Suppressor macrophage (primary cell): ENCODE measurements at places on chromosomes 3 and 15.

DNA sequence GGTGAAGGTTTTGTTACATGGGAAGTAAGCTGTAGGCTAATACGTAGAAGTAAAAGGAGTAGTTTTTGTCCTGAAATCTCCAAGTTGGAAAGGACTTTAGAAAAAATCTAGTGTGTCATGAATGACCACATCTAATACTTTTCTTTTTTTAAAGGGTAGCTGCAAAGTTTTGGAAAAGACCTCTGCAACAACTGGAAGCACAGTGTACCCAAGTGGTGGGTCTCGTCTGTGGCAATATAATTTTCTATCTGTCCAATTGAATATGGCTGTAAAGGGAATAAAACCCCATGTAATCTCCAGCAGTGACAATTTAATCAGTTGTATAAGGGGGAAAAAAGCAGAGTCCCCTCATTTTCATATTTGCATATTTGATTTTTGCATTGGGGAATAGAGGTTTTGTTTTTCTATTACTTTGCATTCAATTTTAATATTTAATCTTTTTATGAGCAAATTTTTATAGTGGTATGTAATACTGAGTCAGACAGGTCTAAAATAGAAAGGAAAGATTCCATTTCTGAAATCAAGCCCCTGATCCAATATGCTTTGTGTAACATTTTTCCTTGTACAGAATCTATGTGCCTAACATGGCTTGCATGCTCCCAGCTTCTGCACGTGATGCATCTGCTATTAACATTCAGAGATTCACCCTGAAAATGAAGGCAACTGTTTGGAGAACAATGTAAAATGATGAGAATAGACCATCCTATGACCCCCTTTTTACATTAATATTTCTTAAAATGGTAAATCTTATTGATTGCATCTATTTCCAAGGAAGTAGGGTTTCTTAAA lies 531.4 kb downstream of the ZIC1 start:
- DNase-seq = no peak

DNA sequence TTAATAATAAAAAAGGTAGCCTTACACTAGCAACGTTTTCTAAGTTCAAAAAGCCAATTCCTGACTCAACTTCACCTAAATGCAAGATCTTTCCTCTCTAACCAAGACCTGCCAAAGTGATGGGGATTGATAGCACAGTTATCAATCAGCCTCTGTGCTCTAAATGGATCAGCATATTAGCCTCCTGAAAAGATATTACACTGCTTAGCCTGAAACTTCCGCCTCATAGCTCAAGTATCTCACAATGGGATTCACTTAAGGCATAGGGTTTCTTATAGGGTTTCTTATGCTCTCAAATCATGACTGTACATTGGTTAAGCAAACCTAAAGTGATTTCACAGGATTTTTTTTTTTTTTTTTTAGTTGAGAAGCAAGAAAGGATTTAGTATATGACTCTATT lies 436 bp upstream of the SLC9A9 start:
- DNase-seq = no peak

DNA sequence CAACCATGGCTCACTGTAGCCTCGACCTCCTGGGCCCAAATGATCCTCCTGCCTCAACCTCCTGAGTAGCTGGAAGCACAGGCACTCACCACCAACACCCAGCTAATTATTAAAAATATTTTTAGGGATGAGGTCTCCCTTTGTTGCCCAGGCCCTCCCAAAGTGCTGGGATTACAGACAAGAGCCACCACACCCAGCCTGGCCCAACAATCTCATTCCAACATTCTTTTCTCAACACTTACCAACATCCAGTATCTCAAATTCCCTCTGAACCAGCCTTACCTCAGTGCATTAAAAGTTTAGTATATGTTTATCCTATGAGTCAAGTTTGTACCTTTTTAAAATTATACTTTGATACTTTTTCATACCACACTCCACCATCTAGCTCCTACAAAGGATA lies 25.0 kb downstream of the ANXA2 start:
- no peak for DNase-seq

- peak; percentile 13 for DNase-seq
These were observed 24.2 kb downstream of the TRIM71 start for GRCh38 chr3:32841867-32842470.

DNA sequence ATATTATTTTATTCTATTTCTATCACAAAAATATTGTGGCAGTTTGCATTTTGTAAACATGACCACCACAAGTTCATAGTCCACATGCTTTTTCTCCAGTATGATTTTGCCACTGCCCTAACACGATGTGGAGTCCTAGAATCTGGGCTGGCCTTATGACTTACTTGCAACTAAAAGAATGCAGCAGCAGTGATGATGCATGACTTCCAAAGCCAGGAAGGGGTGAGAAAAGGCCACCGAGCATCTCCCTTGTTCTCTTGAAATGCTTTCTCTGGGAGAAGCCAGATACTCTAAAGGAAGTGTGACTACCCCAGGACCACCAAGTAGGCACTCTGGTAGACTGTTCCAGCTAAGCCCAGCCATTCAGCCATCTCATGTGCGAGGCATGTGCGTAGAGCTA lies 191.6 kb upstream of the MRPL3 start:
- DNase-seq = no peak

GRCh38 chr3:197680955-197681521 lies 55.7 kb downstream of the RUBCN start:
- DNase-seq = no peak

DNA sequence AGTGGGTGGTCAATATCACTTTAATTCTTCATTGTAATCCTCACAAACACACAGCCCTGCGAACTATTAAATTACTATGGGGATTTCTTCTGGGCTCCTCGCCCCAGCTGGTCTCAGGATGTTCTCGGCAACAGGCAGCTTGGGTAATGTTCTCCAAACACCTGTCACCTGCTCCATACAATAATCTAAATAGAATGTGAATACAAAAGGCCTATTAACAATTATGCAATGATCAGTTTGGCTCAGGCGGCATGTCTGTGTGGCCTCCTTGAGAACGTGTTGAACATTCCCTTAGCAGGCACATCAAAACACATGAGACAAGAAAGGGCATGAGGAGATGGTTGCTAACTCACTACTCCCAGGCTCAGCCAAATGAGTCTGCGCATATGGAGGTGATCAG lies 158.6 kb upstream of the KBTBD8 start:
- no peak for DNase-seq

DNA sequence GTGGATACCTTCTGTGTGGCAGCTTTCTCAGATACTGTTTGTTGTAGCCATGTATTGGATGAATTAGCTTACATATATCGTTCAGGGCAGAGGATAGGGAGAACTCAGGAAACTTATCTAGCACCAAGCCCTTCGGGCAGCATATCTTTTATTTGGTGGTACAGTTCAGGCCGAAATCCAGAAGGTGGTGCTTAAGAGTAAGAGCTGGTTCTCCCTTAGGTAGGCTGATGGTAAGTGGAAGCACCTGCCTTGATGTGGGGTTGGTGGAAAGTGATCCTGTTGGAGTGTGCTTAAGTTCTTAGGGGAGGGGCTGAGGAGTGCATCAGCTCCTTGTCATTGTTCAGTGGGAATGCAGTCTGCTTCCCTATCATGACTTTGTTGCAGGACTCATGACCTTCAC lies 187.5 kb downstream of the DOCK3 start:
- DNase-seq = no peak

DNA sequence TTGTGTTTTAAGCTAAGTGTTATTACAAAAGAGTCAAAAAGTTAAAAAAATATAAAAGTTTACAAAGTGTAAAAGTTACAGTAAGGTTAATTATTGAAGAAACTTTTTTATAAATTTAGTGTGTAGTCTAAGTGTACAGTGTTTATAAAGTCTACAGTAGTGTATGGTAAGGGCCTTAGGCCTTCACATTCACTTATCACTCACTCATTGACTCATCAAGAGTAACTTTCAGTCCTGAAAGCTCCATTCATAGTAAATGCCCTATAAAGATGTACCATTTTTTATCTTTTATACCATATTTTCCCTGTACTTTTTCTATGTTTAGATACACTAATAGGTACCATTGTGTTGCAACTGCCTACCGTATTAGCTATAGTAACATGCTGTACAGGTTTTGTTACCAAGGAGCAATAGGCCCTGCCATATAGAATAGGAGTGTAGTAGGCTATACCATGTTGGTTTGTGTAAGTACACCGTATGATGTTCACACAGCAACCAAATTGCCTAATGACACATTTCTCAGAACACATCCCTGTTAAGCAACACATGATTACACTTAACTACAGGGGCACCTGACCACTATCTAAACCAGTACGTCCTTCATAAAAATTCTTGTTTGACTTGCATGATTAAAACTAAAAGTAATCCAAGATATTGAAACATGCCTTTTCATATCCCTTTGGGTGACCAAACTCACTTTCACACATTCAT lies 17.2 kb downstream of the RAD18 start:
- no peak for DNase-seq

GRCh38 chr15:35448294-35448693 lies 97.7 kb downstream of the DPH6 start:
- peak; percentile 14 for DNase-seq

DNA sequence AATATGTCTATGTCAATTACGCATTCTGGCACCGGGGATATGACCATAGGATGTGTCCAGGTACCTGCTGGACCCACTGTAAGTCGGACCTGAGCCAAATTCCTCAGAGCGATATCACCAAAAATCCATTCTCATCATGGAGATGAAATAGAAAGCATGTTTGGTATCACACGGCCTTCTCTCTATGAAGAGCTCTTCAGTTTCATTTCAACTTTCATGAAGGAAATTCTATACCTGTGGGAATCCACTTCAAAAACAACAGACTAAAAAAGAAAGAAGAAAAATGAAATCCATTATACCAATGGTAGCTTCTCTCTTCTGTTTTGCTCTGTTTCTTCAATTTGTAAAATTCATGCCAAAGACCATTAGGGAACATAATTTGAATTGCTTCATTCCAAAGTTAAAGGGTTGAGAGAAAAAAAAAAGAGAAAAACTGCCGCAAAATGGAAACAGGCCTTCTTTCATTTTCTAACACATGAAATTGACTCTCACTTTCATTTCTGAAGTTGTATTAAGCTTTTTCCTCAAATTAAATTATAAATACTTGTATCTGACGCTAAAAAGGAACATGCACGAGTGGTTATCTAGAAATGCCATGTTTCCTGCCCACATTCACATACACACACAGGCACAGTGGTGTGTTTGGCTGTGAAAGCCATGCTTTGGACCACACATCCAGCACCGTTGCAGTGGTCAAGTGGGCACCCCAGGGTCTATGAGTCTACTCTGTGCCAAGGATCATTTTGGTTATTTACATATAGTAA lies 46.9 kb upstream of the DIPK2A start:
- DNase-seq = no peak

DNA sequence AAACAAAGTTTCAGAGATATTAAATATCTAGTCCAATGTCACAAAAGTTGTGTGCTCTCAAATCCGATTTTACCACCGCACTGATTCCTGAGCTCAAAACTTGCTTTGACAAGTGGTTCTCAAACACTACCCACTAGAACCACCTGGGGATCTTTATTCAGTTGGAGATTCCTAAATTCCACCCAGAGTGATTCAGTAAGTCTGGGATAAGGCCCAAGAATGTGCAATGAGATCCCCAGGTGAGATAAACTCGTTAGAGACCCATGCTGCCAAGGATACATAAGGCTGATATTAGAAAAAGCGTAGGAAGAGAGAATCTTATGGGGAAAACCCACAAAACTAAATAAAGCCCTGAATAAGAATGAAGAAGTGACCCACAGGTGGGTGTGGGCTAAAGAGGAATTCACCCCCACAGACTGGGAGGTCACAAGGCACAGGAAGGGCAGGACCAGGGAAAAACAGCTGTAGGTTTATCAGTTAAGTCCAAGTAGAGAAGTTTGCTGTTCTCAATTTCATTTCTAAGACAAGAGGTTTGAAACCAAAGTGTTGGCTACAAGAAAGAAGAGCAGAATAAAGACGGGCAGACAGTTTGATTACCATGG lies 11.5 kb upstream of the RPS17 start:
- DNase-seq = peak; percentile 72

GRCh38 chr3:124119056-124119716 lies 127.3 kb upstream of the ROPN1 start:
- DNase-seq = no peak

DNA sequence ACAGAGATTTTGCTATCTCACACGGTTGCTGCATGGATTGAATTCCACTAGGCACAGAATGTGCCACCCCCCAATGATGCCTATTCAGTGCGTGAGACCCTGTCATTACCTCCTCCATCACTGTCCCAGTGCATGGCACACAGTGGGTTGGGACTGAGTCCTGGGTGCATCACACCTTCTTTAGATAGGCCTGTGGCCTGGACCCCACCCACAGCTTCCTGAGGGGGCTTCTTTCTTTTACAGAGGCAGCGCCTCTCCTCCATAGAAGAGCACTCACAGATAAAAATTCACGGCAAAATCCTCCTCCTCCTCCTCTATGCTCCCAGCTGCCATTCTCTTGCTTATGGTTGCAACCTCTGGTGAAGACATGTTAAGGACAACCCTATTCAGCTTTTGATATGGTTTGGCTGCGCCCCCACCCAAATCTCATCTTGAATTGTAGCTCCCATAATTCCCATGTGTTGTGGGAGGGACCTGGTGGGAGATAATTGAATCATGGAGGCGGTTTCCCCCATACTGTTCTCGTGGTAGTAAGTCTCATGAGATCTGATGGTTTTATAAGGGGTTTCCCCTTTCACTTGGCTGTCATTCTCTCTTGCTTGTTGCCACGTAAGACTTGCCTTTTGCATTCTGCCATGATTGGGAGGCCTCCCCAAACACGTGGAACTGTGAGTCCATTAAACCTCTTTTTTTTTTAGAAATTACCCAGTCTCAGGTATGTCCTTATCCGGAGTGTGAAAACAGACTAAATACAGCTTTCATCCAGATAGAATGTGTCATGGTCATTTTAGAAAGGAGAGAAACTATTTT lies 147.6 kb downstream of the KLF13 start:
- DNase-seq = no peak

DNA sequence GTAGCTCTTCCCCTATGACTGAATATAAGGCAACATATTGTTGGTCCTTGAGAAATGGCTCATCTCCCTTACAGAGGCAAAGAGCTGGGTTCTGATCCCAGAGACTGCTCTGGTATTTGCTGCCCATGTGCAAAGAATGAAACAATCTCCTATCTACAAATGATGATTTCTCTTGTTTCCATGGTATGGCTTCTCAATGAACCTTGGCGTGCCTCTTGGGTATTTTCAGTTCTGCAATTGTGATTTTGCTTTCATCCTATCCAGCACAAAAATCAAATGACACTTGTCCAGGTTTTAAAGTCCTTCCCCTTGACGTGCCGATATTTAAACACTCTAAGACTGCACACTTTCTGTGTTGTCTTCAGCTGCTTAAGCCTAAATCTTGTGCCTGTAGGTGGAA lies 109.8 kb upstream of the NR2F2 start:
- DNase-seq = no peak

GRCh38 chr3:157494581-157495281 lies 8.5 kb downstream of the VEPH1 start:
- peak; percentile 6 for DNase-seq

- DNase-seq = no peak
These were observed 15.8 kb downstream of the CLK3 start for GRCh38 chr15:74631408-74631807.

DNA sequence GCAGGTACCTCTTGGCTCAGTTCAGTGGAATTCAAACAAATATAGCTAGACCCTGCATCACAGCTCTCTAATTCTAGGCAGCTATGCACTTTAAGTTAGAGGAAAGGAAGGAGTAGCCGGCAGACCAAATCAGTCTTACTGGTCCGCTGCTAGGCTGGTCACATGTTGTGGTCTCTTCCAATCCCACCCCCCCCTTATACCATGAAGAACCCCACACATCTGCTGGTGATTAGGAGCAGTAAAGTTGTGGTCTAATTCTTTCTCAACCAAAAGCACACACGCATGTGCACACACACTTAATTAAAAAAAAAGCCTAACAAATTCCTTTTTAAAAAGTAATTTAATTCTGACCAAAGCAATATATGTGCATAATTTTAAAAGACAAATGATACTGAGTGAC lies 16.7 kb upstream of the SH3GL3 start:
- no peak for DNase-seq

GRCh38 chr3:140553591-140553990 lies 124.3 kb upstream of the TRIM42 start:
- no peak for DNase-seq
